ENCODE measurements at places on chromosomes 1 and 21.

GRCh38 chr1:151563376-151563775 is 23.3 kb downstream of the TUFT1 start:
- DNase-seq, result no peak

GRCh38 chr1:151128800-151129199 is 17.6 kb downstream of the SEMA6C start:
- no peak for DNase-seq

DNA sequence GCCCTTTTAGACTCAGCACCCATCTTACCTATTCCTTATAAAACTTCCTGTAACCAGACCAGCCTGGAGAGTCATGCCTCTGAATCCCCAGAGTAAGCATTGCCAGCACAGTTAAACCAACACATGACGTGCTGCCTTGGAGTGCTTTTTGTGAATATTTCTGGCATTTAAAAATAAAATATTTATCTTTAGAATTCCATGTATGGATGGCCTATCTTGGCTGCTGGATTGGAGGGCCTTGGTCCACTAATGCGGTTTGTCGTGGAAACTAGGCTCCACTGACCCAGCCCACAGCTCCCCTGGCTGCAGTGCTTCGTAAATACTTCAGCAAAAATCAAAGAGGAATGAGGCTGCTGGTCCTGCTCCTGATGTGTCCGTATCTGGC is 17.5 kb downstream of the MTARC1 start:
- no peak for DNase-seq

GRCh38 chr1:204286831-204287421 is 72.8 kb downstream of the PLEKHA6 start:
- no peak for DNase-seq

- no peak for DNase-seq
Observed at GRCh38 chr1:35866991-35867390, 16.0 kb upstream of the AGO1 start.

DNA sequence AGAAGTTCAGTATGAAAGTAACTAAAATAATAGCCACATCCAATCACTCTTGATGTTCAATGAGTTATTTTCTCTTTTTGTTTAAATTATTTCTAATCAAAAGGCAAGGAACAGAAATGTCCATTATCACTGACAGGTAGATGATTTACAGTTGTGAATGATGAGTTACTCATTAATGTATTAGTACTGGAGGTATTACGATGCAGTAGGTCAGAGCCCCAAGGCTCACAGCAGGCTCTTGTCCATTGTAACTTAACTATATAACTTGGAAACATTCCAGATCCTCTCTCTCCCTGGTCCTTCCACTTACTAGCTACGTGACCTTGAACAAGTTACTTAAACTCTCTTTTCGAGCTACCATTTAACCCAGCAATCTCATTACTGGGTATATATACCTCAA is 39.5 kb downstream of the CRB1 start:
- DNase-seq, result no peak

DNA sequence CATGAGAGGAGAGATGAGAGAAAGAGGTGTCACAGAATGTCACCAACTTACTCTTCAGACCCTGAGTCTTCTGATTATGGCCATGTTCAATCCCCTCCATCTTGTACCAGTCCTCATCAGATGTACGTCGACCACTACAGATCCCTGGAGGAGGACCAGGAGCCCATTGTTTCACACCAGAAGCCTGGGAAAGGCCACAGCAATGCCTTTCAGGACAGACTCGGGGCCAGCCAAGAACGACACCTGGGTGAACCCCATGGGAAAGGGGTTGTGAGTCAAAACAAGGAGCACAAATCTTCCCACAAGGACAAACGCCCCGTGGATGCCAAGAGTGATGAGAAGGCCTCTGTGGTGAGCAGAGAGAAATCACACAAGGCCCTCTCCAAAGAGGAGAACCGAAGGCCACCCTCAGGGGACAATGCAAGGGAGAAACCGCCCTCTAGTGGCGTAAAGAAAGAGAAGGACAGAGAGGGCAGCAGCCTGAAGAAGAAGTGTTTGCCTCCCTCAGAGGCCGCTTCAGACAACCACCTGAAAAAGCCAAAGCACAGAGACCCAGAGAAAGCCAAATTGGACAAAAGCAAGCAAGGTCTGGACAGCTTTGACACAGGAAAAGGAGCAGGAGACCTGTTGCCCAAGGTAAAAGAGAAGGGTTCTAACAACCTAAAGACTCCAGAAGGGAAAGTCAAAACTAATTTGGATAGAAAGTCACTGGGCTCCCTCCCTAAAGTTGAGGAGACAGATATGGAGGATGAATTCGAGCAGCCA is 8.0 kb downstream of the ELOA start:
- no peak for DNase-seq

DNA sequence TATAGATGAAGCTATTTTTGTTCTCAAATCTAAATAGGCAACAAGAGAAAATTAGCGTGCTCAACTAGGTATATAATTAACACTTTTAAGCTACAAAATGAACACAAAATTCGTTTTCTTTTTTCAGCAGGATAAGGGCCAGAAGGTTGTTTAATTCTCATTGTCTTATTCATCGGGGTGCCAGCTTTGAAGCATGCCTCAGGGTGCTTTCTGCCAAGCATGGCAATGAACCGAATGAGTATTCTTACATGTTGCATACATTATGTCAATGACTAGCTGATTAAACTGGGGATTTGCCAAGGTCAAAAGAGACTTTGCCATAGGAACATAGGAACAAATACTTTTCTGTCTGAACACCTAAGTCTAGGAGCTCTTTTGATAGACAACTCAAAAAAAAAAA is 102.0 kb upstream of the MAP1LC3C start:
- no peak for DNase-seq

DNA sequence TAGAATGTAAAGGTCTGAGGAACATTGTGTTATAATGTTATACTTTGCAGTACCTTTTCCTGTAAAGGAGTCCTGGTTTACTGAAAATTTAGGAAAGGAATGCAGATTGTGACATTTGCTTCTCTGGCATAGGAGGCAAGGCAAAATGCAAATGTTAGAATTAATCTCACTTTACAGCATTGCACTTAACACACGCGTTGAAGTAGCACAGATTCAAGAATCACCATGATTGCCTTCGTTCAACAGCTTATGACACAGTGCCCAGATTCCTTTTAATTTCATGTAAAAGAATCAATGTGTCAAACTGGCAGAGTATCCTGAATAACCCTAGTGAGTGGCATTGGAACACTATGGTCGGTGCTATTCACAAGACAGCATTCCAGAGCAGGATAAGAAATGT is 47.4 kb downstream of the RGS7 start:
- no peak for DNase-seq

- DNase-seq, result no peak
Observed at GRCh38 chr1:8693107-8693506, 124.3 kb downstream of the RERE start.

DNA sequence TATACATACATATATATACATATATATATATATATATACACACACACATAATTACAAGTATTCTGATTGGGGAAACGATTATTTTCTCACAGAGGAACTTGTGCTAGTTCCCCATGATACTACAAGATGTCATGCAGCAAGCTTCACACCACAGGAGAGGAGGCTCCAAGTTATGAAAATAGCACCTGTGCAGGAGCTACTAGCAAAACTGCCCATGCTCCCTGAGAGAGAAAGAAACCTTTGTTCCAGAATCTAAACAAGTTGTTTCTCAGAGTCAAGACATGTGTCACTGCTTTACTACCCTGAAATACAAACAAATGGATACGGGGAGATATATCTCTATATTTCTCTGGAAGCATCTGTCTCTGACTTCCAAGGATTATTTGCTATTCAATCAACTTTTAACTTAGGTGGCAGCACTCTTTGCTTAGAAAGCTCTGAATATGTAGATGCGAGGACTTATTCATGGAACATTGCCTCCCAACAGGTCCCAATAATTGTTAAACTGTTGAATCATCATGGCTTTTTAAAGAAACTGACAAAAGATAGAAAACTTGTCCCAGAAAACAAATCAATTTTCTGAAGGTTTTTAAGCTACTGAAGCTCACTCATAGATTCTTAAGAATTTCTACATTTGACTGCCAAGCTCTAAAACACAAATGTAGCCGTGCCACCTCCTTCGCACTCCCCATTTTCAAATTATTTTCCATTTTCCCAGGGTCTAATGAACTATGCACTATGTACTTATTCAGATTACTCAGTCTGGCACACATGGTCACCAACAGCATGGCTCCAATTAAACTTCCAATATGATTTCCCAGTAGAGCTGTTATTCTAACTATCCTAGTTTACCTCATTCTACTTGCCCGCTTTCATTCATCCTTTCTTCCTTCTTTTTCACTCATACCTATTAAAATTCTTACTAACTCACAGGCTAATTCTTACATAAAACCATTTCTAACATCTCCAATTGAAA is 929.1 kb downstream of the LTN1 start:
- DNase-seq, result no peak

- DNase-seq, result no peak
Observed at GRCh38 chr1:62304515-62304914, 14.7 kb downstream of the KANK4 start.

GRCh38 chr1:44785501-44786137 is 2.4 kb downstream of the BEST4 start:
- no peak for DNase-seq

DNA sequence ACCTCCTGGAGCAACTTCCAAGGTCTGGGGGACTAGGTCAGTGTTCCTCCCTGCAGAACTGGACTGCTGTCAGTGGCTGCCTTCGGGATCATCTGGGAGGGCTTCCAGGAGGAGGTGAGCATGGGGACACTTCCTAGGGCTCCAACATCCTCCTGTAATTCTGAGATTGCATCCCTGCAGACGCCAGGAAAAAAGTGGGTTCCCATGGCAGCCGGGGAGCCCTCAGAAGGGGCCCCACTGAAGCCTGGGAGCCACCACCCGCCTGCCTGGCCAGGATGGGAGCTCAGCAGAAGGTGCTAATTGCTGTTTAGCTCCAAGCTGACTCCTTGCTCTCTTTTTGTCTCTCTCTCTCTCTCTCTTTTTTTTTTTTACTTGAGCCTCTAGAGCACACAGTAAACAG is 16.1 kb upstream of the ARF1 start:
- DNase-seq, result no peak

GRCh38 chr1:208219098-208219658 is 25.0 kb downstream of the PLXNA2 start:
- no peak for DNase-seq

- DNase-seq, result no peak
Observed at GRCh38 chr1:184788970-184789369, 34.3 kb upstream of the EDEM3 start.

DNA sequence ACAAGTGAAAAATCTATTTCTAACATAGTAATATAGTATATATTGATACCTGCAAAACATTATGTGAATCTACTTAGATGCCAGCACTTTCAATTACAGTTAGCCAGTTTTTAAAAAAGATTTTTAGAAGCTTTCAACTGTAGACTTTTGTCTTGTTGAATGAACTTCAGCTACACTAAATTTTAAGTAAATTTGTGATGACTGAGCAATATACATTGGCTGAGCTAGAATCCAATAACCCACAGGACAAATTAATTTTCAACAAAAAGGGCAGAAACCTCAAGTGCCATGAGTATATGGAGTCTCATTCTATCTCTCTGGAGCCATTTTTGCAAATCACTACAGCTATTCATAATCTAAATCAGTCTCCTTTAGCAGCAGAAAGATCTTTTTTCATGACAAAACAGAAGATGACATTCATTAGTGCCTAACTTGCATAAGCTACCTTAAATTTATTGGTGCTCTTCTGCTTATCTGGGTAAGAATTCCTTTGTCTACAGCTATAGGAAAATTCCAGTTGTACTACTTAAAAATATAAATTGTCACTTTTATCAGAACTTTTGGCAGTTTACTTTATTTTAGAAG is 100.3 kb downstream of the ATG4C start:
- DNase-seq, result no peak

DNA sequence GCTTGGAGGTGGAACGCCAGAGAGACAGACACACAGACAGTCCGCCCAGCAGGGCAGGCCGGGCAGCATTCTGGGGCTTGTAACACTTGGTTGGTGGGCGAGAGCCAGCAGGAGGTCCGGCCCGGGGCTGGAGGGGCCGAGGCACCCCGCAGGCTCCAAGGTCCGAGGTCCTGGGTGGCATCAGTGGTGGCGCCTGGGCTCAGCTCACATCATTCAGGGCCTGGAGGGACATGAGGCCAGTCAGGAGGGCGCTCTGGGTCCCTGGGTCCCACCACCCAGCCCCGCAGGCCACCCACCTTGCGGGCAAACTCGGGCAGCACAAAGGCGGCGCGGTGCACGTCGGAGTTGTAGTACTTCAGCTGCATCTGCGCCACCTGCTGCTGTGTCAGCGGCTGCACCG is 5.2 kb downstream of the SRM start:
- DNase-seq, result no peak

- no peak for DNase-seq
Observed at GRCh38 chr1:240128366-240128765, 36.7 kb downstream of the FMN2 start.

- DNase-seq, result no peak
Observed at GRCh38 chr1:42937141-42937696, 21.4 kb downstream of the SLC2A1 start.

DNA sequence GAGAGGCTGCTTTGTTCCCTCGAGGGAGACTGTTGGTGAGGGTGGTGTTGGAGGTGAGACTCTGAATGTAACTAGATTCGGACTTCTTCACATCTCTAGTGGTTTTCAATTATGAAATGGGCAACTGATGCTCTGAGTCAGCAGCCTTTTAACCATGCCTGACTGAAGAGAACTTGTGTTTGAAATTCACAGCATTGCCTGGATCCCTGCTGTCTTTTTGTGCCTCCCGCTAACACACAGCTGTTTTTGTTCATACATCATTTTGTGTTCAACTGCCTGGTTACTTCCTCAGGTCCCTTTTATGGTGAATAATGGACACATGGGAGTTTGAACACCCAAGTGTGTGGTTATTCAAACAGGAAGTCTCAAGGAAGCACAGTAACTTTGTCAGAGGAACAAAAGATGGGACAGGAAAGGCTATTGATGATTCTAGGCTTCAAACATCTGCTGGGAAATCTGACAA is 16.8 kb downstream of the LAMC1 start:
- peak; percentile 41 for DNase-seq

GRCh38 chr1:234509457-234510328 is 30.7 kb upstream of the TARBP1 start:
- no peak for DNase-seq

DNA sequence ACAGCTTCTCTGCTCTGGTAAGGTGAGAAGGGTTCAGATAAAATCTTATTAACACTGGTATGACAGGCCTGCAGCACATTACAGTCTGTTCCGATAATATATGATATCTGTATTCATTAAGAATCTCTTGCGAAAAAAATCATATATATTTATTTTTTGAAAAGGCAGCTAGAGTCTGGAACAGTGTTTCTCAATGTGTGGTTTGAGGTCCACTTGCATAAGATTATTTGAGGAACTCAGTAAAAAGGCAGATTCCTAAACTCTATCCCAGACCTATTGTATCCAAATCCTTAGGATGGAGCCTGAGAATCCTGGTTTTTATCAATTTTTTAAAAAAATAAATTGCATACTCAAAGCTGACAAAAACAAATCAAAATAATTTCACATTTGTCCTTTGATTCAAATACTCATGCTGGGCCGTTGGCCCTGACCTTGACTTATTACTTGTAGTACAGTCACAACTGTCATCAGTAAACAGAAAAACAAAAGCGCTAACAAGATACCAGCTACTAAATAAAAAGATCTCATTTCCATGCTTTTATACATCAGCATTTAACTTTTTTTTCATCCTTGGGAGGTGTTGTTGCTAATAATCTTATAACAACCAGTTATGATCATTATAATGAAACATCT is 60.6 kb downstream of the RGS2 start:
- DNase-seq, result no peak

Measured in amniotic stem cell (primary cell).